ENCODE measurements at places on chromosomes 1 and 21.
A peak's percentile ranks its signal among the peaks of the same experiment; 100 is the strongest.

DNA sequence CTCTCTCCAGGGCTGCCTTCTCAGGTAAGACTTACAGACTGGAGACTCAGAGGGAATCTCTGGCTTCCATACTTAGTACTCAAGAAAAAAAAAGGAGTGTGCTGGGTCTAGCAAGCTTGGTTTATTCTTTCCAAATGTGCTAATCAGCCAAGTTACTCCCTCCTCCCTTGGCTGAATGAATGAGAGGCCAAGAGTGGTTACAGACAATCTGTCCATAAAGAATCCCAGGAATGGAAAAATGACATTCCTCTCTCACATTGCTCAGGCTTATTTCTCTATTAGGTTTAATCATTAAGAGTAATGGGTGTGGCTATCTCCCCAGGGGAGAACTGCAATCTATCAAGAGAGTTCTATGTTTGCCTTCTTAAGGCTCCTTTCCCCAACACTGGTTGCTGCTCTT lies 547.3 kb upstream of the PLXNA2 start:
- no peak for DNase-seq

GRCh38 chr1:185533596-185533995 lies 200.6 kb upstream of the HMCN1 start:
- DNase-seq, result no peak

DNA sequence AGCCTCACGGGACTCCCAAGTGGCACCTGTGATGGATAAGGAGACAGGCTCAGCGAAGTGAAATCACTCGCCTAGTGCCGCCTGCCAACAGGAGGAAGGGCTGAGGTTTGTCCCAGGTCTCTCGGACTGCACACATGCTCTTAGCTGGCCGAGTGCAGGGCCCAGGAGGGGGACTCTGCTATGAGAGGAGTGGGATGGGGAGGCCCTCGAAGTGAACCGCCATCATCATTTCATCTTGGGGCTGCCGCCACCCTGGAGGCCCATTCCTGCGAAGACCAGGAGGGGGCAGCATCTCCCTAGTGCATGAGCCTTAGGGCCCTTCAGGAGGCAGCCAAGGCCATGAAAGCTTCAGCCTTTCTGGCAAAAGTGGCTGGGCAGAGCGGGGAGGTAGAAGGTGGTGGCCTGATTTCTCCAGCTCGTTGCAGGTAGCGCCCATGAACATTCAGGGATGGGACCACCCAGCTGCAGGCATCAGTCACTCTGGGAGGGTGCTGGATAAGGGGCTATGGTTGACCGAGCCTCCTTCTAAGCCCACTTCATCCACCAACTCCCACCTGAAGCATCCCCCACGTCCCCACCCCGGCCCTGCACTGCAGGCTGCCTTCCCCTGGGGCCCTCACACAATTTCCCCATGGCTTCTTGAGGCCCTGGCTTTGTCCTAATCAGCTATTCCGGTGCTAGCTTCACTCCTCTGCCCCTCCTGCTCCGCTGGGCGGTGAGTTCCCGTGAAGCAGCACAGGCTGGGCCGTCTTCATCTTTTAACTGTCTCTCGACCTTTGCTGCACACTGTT lies 17.2 kb upstream of the RASSF5 start:
- DNase-seq, result peak; percentile 75

DNA sequence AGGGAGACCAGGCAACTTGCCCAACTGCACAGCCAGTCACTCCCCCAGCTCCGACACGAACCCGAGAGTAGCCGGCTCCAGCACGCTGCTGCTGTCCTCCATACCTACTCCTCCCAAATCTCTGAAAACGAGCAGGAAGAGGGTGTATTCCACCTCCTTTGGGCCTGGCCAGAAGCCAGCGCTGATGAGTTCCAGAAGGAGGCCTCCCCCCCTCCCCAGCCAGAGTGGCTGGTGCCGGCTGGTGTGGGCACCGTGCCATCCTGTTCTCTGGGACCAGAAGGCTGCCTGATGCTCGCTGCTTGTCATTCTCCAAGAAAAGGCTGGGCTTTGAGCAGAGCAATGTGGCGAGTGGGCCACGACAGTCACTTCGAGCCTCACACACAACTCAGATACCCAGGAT lies 22.2 kb downstream of the KCNN3 start:
- no peak for DNase-seq

GRCh38 chr1:28160782-28161266 lies 15.7 kb downstream of the PTAFR start:
- no peak for DNase-seq

DNA sequence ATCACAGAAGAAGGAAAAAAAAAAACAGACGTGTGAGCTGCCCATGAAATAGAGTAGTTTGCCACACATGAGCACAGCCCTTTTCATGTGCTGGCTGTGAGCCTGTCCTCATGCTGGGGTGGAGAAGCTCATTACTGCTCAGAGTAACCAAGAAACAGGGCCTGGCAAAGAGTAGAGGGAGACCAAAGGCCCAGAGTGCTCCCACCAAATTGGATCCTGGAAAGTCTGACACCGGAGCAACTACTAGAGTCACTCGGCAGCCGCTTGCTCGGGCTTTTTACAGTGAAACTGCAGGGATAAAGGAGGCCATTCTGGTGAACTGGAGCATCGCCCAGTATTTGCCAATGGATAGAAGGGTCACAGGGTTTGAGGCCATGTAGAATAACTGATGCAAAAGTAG lies 64.4 kb upstream of the BARHL2 start:
- no peak for DNase-seq

DNA sequence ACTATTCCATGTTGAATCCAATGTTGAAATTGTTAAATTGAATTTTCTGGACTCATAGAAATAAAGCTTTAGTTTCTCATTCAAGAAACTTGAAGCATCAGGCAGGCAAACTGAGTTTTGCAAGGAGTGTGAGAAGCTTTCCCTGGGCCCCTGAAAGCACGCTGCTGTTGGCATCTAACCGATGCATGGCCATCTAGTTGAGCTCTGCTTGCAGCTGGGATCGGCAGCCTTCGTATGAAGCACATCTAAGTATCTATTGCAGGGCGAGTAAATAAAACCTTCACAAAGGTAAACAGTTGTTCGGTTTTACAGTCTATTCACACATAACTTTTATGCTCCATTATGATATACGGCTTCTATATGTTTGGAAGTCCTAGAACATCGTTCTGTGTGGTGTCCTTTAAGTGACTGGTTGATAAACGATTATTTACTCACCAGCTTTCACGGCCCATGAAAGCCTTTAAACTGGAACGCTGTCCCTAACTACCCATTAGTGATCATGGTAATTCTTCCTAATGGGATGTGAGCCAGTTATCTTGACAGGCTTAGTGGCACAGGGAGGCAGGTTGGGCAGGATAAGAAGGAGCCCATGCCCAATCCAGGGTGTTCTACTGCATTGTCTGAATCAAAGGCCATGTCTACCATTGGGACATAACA lies 71.7 kb downstream of the SEC16B start:
- no peak for DNase-seq

DNA sequence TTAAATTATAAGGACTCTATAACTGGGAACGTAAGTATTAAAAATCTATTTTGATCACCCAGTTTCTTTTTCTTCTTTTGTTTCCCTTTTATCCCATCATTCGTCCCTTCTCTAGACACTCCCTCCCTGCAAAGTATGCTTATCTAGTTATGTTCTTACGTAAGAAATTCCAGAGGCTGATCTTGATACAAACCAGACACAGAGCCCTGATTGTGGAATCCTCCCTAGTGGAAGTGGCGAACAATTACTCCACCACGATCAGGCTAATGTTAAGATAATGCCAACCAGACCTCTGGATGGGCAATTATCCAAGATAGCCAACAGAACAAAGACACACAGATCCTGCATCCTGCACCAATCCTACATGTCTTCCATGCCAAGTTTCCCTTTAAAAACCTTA lies 1557.4 kb downstream of the PLA2G4A start:
- no peak for DNase-seq

DNA sequence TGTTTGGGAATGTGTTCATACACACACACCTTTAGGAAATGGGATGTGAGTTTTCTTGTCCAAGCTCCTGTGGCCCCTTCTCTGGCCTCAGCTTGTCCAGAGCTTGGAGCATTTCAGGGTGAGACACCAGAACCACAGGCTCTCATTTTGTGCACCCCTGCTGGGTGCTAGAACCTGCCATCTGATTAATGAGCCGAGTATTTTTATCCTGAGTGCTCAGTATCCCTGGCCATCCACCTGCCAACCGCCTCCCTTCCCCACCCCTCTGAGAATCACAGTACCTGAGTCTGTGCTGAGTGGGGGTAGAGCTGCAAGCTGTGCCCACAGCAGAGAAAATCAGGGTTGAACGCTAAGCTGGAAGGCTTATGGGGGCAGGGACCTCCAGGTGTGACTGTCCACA lies 1.4 kb downstream of the CASQ1 start:
- no peak for DNase-seq

DNA sequence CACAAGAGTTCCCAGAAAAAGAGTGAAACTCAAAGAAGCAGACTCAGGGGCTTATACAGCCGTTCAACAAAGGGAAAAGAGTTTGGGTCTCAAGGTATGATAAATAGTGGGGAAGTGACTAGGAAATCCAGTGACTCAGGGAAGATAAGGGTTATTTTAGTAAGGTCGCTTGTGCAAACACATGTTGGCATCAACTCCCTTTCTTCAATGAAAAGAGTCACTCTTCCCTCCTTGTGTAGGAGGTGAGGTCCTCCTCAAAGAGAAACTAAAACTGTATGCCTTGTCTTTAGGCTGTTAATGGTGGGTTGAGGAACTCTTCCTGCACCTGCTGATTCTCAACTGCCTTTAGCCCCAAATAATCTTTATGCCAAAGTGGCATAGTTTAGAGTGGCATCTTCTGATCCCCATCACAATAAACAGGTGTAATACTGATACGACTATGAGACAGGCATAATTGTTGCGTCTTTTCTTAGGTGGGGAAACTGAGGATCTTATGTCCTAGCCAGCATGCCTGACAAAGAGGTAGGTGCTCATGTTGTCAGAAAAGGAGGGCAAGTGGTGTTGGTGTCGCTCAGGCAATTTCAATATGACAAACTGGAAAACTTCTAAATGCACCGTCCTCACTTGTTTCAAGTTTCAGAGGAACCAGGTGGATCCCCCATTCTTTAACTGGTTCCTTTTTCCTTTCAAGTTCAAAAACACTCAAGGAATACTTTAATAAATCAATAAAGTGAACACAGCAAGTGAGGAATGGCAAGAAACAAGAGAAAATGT lies 294.1 kb upstream of the RUNX1 start:
- DNase-seq, result peak; percentile 24

GRCh38 chr1:42035205-42035829 lies 116.6 kb upstream of the HIVEP3 start:
- peak; percentile 23 for DNase-seq

- no peak for DNase-seq
These were observed 18.7 kb upstream of the FMOD start for GRCh38 chr1:203369666-203370065.

- no peak for DNase-seq
These were observed 101.8 kb downstream of the PBX1 start for GRCh38 chr1:164660775-164661174.

DNA sequence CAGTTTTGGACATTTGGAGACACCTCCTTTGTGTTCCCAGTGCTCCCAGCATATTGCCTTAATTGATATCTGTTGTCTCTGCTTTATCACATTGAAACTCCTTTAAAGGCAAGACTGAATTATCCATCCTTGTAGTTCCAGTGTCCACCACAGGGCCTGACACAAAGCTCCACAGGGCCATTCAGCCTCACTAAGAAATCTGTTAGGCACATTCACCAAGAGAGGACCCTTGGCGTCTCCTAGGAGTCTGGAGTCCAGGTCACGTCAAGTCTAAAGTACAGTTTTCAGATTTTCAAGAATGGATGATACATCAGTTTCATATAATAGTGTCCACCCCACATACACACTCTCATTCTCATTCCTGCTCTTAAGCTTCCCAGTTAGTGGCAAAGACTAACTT lies 4.8 kb downstream of the ACP6 start:
- no peak for DNase-seq

DNA sequence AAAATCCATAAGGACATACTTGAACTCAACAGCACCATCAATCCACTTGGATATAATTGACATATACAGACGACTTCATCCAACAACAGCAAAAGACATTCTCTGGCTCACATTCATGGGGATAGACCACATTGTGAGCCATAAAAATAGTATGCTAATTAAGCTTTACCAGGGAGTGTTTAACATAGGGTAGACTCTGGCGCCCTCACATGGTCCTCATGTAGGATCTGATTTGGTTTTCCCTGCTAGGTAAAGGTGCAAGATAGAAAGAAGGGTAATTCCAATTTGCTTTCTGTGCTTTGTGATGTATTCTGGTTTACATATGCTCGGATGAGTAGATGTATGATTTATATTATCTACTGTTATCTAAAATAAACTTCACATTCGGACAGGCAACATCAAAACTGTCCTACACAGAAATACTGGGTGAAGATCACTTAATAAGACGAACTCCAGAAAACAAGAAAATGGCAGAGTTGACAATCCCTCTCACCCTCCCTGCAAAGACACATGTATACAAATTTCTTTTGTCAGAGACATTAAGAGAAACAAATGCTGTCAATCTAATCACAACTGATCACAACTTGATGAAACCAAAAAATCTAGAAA lies 27.7 kb downstream of the CR1L start:
- DNase-seq, result peak; percentile 21

- DNase-seq, result no peak
These were observed 103.1 kb downstream of the ATP6V1G3 start for GRCh38 chr1:198437332-198437731.

DNA sequence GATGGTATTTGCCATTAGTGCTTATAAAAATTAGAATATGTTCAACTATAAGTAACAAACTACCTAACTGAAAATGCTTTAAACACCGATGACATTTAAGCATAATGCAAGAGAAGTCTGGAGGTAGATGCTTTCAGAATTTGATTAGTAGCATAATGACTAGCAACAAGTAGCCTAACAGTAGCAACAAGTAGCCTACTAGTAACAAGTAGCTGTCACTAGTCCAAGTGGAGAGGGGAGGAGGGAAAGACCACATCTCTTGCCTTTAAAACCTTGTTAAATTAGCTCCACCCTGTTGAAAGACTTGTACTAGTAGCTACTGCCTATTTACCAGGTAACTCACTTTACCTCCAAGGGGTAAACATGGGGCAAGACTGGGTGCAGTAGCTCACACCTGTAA lies 7.9 kb downstream of the GPR88 start:
- no peak for DNase-seq

GRCh38 chr21:45048026-45048698 lies 26.2 kb upstream of the ADARB1 start:
- DNase-seq, result no peak

DNA sequence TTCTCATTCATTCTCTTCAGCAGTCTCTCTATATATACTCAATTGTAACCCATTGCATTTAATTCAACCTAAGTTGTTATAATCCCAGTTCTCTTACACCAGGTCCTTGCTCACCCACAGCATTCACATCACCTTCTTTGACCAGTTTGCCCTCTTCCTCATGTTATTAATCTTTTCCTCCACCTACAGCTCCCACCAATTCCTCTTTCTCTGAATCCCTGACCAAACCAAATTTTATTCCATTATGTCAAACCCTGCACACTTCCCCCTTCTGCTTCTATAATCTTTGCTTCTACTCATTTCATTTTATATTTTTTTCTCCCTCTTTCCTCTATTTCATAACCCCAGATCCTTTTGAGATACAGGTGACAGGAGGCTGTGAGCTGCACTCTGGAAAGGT lies 1.4 kb downstream of the CD1A start:
- no peak for DNase-seq

GRCh38 chr1:34856697-34857096 lies 2.9 kb downstream of the SMIM12 start:
- no peak for DNase-seq

All from KBM-7 (cell line).